ENCODE measurements at places on chromosomes 1 and 21.

DNA sequence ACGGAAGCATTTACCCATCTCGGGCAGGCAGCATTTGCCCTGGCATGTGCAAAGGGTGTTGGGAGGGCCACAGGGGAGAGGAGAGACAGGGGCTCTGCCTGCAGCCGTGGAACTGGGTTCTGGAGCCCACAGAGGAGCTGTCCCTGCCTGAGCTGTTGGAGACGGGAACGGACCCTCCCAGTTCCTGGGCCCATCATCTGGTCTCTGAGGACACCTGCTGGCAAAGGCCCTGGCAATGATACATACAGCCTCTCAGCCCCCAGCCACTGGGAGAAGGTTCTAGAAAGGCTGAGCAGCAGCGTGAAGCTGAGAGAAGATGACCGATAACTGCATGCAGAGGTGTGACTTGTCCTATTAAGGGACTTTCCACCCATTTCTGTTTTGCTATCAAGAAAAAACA, 31.4 kb downstream of the FAAP20 start:
- no peak for DNase-seq

DNA sequence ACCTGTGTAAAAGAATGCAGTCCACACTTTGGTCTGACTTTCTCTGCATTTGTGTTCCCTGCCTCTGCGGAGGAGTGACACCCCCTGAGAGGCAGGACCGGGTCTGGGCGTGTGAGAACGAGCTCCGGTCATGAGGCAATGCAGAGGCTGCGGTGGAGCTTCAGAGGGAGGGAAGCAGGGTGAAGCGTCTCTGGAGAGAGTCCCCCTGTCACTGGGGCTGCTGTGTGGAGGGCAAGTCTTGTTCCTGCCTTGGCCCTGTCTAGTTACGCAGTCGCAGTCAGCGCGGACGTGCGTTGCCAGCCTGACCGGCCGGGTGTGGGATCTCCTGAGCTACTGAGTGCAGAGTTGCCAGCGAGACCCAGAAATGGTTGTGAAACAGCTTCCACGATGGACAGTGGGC, 48.5 kb downstream of the BACE2 start:
- DNase-seq, result no peak

- DNase-seq, result no peak
These were observed 94.6 kb upstream of the AKT3 start for GRCh38 chr1:243944429-243945160.

DNA sequence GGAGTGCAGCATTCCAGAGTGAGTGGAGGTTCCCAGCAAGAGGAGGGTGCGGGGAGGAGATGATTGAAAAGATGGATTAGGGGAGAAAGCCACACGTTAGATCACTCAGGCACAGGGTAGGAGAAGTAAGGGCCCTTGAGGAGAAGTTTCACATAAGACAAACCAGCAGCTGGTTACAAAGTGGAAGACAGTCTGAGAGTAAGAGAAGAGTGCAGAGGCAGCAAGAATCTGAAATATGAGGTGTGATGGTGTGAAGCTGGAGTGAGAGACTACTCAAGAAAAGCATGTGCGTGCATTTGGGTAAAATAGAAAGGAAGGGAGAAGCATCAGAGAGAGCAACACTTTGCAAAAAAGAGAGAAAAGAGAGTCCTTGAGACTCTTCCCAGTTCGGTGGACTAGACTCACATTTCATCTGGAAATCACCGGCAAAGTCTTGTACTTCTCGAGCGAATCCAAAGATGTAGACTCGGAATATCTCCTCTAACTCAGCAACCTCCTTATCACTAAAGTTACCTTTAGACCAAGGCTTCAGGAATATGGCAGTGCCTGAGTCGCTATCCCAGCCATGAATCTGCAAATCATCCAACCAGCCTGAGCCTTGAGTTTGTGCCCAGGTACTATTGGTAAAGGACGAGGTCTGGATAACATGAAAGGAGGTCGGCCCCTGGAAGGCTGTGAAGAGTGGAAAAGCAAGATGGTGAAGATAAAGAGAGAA, 783 bp downstream of the CD1B start:
- no peak for DNase-seq

GRCh38 chr1:37438869-37439343, 35.5 kb upstream of the ZC3H12A start:
- no peak for DNase-seq

DNA sequence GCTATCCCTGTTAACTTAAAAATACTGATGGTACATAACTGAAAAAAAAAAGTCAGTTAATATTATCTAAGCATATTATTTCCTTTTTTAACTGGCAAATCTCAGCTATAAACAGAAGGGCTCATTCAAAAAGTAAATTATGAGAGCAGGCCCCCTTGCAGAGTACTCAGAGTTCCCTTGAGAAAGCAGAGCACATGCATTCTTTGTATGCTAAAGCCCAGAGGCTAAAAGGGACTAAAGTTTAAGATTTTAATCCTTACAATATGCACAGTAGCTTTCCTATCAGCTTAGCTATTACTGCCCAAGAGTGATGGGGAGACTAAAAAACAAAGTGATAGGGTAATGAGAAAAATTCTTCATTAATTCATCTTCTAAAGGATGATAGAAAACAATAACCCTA, 18.5 kb downstream of the SLC16A1 start:
- no peak for DNase-seq

- no peak for DNase-seq
These were observed 4.9 kb downstream of the B3GALT2 start for GRCh38 chr1:193181536-193181935.

GRCh38 chr1:209375671-209376365, 207.7 kb upstream of the CAMK1G start:
- DNase-seq, result no peak

- DNase-seq, result no peak
These were observed 3.9 kb downstream of the BCAR3 start for GRCh38 chr1:93677729-93678128.

- no peak for DNase-seq
These were observed 27.2 kb downstream of the CAPN2 start for GRCh38 chr1:223739366-223740037.

GRCh38 chr1:212791261-212791675, 309 bp downstream of the NSL1 start:
- no peak for DNase-seq

DNA sequence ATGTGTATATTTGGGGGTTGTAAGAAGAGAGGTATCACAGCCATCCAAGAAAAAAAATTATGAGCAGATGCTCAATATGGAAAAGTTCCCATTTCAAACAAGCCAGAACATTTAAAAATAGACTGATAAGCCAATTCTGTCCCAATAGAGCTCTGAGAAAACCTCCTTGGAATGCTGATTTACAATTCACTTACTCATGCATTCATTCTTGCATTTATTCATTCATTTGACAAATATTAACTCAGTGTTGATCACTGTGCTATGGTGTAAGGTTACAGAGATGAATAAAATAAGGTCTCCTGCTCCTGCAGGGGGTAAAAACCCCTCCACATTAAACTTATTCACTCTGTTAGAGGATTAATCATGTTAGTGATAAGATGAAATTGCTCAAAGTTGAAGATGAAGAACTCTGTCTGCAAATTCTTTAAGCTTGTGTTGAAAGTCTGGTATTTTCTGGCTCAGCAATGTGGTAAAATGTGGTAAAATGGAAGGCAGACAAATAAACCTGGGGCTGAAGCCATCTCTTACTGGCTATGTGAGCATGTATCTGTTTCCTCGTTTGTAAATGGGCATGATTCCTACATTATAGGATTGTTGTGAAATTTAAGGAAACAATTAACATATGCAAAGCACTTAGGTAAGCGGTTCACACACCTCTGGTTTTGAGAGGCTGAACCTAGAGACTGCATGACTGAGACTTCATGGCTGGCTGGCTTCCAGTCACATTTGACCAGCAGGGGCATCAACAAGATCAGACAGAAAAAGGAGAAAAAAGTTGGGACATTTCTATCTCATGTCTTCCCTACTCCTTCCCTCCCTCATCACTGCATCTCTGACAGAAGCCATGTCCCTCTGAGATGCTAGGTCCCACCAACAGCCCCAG, 45.0 kb upstream of the DAB1 start:
- DNase-seq, result no peak

- no peak for DNase-seq
These were observed 28.0 kb downstream of the NUAK2 start for GRCh38 chr1:205293350-205294074.

GRCh38 chr1:81660286-81660685, 140.4 kb upstream of the ADGRL2 start:
- DNase-seq, result no peak

- DNase-seq, result no peak
These were observed 82.8 kb downstream of the GLUL start for GRCh38 chr1:182308826-182309225.

GRCh38 chr1:6188466-6188865, 8.3 kb upstream of the CHD5 start:
- DNase-seq, result no peak

GRCh38 chr1:43044572-43045361, 86.1 kb upstream of the SLC2A1 start:
- no peak for DNase-seq

- no peak for DNase-seq
These were observed 80.6 kb upstream of the GFI1 start for GRCh38 chr1:92567211-92567868.

DNA sequence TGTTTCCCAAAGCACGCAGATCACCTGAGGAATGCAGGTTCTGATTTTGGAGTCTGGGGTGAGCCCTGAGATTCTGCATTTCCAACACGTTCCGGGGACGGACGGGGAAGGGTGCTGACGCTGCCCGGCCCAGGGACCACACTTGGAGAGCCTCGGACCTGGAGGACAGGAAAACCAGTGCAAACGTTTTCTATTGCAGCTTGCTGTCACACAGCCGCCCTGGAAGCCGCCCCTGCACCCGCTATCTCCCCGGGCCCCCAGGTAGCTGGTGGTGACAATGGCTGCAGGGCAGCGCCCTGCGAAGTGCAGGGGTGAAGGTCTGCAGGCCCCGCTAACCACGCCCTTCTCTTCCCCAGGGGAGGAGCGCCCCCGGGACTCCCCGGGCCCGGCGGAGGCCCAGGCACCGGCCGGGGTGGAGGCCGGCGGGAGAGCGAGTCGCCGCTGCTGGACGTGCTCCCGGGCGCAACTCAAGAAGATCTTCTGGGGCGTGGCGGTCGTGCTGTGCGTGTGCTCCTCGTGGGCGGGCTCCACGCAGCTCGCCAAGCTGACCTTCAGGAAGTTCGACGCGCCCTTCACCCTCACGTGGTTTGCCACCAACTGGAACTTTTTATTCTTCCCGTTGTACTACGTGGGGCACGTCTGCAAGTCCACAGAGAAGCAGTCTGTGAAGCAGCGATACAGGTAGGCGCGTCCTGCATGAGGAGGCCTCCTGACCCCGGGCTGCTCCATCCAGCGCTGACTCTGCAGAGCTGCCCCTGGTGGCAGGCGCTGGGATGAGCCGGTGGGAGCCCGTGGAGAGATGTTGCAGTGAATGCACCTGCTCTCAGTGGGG, 142.0 kb upstream of the COA6 start:
- no peak for DNase-seq
